ENCODE measurements at places on chromosomes 13 and 19. TPM values are rescaled to one million over a fixed set of nuclear protein-coding genes. Genes with fewer than 3 reads are reported as not detected.

GRCh38 chr13:41785402-41786172 lies 175.3 kb downstream of the VWA8 start:
- no peak for DNase-seq

DNA sequence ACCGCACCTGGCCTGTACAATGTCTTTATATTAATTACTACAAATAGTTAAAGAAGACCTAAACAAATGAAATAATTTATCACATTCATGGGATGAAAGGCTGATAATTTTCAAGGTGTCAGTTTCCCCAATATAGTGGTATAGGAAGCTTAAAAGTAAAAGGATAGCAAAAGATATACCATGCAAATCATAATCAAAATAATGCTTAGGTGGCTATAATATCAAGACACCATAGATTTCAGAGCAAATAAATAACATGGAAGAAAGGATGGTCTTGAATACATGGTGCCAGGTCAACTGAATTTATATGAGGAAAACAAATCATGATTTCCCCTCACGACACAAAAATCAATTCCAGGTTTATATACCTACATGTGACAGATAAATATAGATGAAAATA lies 4.8 kb downstream of the ZNF790 start:
- DNase-seq = no peak

DNA sequence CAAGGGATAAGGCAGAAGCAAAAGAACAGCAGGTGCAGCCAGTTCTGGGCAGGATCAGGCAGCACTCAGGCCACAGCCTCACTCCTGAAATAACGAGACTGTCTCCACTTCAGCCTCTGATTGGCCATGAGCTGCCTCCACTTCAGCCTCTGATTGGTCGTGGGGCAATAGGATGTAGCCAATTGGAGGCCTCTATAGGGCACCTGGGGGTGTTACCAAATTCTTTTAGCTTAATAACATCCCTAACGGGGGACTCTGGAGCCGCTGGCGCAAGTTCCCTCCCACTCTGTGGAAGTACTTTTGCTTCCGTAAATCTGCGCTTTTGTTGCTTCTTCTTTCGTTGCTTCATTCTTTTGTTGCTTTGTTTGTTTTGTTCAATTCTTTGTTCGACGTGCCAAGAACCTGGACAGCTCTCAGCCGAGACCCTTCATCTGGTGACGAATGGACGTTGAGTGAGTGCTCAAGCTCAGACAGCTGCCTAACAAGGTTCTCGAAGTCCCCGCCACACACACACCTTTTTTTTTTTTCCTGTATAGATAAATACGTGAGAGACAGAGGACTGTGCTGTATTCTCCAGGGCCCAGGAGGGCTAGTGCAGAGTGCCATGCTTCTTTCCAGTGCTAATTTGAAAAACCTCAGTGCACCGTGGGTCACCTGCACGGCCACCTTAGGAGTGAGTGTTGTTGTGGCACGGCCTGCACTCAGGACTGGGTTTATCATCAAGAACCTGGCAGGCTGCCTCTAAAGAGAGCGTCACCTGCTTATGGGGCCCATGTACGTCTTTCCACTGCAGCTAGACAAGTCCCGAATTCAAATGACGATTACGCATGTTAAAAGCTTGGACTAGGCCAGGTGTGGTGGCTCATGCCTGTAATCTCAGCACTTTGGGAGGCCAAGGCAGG lies 32.0 kb upstream of the TUBGCP3 start:
- DNase-seq = peak; percentile 49

- DNase-seq = no peak
Measured at GRCh38 chr13:47426126-47426849, 529.4 kb upstream of the HTR2A start.

DNA sequence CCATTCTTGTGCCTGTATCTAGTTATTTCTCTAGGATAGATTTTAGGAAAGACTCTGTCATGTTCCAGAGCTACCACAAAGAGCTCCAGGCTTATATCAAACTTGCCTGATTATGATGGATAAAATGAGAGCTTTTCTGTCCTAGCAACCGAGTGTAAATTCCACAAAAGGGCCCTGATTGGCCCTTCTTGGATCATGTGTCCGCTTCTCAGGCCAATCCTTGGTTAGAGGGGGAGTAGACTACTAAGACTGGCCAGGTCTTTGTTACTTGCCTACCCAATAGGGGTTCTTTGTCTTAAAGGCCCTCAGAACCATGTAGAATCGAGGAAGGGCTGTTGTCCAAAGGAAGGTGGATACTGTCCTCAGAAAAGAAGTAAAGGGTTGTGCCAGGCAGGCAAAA lies 2.4 kb downstream of the DHX34 start:
- no peak for DNase-seq

GRCh38 chr13:102915393-102915930 lies 69.6 kb downstream of the ERCC5 start:
- DNase-seq = no peak

GRCh38 chr13:33119856-33120543 lies 103.8 kb downstream of the KL start:
- no peak for DNase-seq

- DNase-seq = no peak
Measured at GRCh38 chr13:27487776-27488175, 37.4 kb upstream of the MTIF3 start.

- no peak for DNase-seq
Measured at GRCh38 chr19:44447916-44448674, at the start of gene ZNF229. Gene ZNF229, minus strand, starts transcription at chr19:44448472. Its CDS starts 5,625 bp downstream, at chr19:44442847.

The IFNL3 gene
- total RNA-seq = not detected

Measured in mesenteric fat pad (tissue), 1 donor.